Spinal cord (tissue), 10 donors: ENCODE measurements at places on chromosomes 2 and 18. TPM values are rescaled to one million over a fixed set of nuclear protein-coding genes. Genes with fewer than 3 reads are reported as not detected.

C2orf92 gene
- total RNA-seq: 9.2 TPM

C1GALT1C1L gene
- total RNA-seq: 1.3 TPM

TSPYL6 gene
- total RNA-seq: 0.17 TPM

ZSWIM2 gene
- total RNA-seq: 0.28 TPM

GRCh38 chr2:147698166-147698565 lies 146.7 kb upstream of the ACVR2A start:
- H3K4me1 ChIP-seq: no peaks in the 10 kb centered on the region
- H3K27me3 ChIP-seq: no peaks in the 10 kb centered on the region
- no peak overlapping the region for H3K4me3 ChIP-seq
- no peak overlapping the region for H3K27ac ChIP-seq

DNA sequence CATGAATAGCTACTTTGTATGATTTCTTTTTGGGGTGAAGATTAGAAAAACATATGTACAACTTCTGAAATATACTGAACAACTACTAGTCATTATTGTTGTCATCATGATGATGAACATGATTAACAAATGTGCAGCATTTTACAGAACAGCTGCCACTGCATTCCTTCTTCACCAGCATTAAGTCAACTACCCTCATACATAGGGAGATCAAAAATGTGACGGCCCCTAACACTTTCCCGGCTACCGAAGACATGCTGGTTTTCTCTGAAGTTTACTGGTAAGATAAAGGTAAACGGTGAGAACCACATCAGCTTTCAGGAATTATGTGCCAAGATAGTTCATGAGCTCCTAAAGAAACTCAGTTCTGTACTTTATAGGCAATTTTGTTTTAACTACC lies 121.0 kb upstream of the LRATD1 start:
- H3K4me3 ChIP-seq: no peak overlapping the region
- H3K27me3 ChIP-seq: no peaks in the 10 kb centered on the region
- H3K27ac ChIP-seq: no peak overlapping the region
- no peaks in the 10 kb centered on the region for H3K36me3 ChIP-seq

DNA sequence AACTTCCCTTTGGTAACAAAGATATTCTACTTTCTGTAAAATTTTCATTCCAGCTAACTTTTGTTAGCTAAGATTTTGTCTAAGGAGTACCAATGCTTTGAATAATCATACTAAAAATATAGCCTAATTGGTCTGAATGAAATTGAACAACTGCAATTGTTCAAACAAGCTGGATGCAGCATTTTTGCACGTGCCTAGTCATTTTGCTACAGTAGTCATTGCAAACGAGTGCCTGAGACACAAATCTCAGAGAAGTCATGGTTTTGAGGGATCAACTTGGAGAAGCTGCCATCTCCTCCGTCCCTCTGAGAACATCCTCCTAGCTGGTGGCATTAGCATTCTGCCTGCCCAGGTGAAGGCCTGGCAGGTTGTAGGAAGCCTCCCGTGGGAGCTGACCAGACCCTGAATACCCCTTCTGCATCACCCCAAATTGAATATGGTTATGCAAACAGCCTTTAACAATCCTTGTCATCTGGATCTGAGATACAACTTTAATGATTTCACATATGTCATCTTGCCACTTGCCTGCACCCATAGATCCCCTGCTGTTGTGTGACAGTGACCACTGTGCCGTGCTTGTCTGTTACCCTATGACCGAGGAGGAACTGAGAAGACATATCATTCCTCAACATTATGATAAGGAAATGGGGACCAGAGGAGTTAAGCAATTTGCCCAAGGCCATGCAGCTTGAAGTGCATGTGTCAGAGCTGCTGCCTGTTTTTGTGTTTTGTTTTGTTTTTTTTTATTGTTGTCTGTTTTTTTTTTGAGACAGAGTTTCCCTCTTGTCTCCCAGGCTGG lies 29.1 kb upstream of the MGAT4A start:
- H3K27me3 ChIP-seq: no peaks in the 10 kb centered on the region
- no peak overlapping the region for H3K27ac ChIP-seq
